ENCODE measurements at places on chromosomes 5 and 9.
A peak's percentile ranks its signal among the peaks of the same experiment; 100 is the strongest.

GRCh38 chr5:181084621-181085195 is 44.6 kb downstream of the BTNL9 start:
- no peak for DNase-seq

- no peak for DNase-seq
Measured at GRCh38 chr9:72305707-72306106, 59.3 kb downstream of the ZFAND5 start.

- no peak for DNase-seq
Measured at GRCh38 chr5:157137691-157138090, 5.0 kb downstream of the MED7 start.

DNA sequence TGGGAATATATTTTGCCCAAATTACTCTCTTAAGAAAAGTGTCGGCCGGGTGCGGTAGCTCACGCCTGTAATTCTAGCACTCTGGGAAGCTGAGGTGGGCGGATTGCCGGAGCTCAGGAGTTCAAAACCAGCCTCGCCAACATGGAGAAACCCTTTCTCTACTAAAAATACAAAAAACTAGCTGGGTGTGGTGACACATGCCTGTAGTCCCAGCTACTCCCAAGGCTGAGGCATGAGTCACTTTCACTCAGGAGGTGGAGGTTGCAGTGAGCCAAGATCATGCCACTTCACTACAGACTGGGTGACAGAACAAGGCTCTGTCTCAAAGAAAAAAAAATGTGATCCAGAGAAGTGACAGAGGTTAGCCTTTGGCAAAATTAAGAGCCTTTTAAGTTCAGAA is 26.4 kb upstream of the TMEM171 start:
- DNase-seq: no peak

- no peak for DNase-seq
Measured at GRCh38 chr5:31078956-31079355, 114.5 kb upstream of the CDH6 start.

DNA sequence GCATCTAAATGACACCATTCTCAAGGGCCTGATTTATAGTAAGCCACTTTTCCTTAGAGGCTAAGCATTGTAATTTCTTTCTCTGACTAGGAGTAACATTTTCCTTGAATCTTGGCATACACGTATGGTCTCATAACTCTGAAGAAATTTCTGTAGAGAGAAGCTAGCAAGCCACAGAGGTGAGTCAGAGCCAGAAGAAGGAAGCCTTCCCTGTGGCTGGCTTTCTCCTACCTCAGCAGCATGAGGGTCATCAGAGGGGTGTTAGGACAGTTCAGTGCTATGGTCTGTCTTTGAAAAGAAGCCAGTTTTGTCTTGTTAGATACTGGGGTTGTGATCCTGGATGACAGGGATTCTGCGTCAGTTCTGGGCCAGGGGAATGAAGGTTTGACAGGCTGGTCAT is 3.2 kb downstream of the SNX30 start:
- DNase-seq: no peak

- no peak for DNase-seq
Measured at GRCh38 chr9:91751922-91752321, 198.1 kb downstream of the ROR2 start.

DNA sequence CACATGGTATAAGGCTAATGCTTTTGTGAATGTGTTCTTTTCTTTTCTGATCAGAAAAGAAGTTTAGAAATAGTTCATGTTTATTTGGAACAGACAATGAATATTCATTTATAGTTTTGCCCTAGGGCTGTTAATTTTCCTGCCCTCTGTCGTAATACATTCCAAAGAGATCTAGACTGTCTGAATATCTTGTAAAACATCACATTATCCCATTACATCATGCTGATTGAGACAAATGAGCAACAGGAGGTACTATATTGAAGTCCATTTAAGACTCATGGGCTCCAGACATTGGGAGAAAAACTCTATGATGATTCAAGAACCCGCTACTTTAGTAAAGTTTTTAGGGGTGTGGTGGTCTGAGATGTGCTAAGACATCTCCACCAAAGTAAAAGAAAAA is 121.2 kb upstream of the MAP1B start:
- no peak for DNase-seq

GRCh38 chr9:136795000-136795348 is 1.2 kb upstream of the CCDC183 start:
- no peak for DNase-seq

DNA sequence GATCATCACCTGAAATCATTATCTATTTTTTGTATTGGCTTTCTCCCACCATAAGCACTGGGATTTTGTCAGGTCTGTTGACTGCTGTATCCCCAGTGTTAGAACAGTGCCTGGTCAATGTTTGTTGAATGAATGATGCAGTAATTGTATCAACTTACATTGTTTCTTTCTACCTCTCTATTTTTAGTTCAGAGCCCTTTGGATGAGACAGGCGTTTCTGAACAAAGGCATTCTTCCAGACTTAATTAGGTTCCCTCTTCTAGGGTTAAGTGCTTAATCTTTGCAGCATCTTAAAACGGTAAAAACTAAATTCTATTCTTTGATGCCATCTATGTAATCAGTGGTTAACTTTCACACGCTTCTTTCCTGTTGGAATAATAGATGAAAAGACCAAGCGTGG is 26.3 kb downstream of the SLC44A1 start:
- DNase-seq: no peak

DNA sequence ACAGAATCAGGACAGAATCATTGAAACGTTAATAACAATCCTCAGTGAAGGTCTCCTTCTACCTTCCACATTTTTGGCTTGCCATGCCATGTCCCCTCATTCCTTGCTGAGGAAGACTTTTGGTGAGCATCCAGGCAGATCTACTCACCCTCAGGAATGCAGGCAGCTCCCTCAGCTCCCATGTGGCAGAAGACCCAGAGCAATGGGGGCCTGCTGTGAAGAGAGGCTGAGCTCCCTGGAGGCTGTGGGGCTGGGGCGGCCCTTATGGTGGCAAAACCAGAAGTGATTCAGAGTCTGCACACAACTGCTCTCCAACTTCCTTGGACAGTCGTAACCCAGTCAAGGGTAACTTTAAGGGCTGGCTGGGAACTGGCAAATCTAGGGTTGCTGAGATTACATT is 247.2 kb upstream of the EFNA5 start:
- DNase-seq: no peak

DNA sequence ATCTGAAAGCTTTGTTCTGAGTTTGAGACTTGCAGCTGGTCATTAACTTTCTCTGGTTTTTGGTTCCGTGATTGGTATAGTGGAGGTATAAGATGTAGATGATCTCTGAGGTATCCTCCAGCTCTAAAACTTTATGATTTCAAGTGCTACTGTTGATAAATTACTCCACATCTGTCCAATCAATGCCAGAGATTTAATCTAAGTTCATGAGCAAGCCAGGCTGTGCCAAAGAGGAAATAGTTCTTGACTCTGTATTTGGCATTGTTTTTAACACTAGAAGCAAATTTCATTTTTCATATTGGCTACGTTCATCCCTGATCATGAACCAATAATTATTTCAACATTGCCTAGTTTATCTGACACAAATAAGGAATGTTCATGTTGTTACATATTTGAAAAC is 28.5 kb upstream of the CHD1 start:
- no peak for DNase-seq

- no peak for DNase-seq
Measured at GRCh38 chr9:110254500-110254899, 1.8 kb downstream of the TXN start.

- DNase-seq: no peak
Measured at GRCh38 chr5:163310997-163311396, 126.4 kb upstream of the CCNG1 start.

- DNase-seq: no peak
Measured at GRCh38 chr5:159322180-159322579, 8.1 kb downstream of the IL12B start.

DNA sequence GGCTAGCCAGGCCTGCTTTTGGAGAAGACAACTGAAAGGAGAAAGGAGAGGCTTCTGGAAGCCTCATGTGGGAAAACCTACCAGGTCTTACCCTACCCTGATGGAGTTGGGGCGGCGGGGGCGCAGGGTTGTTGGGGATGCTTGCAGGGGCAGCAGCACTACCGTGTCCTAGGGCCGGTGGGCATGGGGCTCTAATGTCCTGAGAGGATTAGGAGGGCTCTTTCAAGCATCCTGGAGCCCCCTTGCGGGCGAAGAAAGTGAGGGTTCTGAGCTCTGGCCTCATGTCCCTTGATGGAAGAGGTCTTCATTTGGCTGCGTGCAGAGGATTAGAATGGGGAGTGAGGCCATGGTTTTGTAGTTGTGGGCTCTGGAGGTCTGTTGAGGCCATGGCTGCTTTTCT is 86.9 kb upstream of the PITX1 start:
- DNase-seq: no peak

DNA sequence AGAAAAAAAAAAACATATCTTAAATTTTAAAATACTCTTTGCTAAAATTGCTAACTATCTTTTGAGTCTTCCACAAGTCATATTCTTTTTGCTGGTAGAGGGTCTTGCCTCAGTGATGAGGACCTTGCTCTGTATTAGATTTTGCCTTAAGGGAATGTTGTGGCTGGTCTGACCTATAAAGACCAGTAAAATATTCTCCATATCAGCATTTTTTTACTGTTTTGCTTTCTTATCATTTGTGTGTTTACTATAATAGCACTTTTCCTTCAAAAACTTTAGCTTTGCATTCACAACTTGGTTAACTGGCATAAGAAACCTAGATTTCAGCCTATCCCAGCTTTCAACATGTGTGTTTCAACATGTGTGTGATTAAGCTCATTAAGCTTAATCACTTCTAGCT is 224.7 kb upstream of the CDH18 start:
- DNase-seq: no peak

GRCh38 chr5:55897905-55898304 is 46.7 kb downstream of the IL31RA start:
- DNase-seq: no peak

DNA sequence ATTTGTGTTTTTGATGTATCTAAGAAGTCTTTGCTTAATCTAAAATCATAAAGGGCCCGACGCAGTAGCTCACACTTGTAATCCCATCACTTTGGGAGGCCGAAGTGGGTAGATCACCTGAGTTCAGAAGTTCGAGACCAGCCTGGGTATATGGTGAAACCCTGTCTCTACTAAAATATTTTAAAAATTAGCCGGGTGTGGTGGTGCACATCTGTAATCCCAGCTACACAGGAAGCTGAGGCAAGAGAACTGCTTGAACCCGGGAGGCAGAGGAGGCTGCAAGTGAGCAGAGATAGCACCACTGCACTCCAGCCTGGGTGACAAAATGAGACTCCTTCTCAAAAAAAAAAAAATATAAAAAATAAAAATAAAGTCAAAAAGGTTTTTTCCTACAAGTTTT is 9.6 kb downstream of the IL6ST start:
- no peak for DNase-seq

DNA sequence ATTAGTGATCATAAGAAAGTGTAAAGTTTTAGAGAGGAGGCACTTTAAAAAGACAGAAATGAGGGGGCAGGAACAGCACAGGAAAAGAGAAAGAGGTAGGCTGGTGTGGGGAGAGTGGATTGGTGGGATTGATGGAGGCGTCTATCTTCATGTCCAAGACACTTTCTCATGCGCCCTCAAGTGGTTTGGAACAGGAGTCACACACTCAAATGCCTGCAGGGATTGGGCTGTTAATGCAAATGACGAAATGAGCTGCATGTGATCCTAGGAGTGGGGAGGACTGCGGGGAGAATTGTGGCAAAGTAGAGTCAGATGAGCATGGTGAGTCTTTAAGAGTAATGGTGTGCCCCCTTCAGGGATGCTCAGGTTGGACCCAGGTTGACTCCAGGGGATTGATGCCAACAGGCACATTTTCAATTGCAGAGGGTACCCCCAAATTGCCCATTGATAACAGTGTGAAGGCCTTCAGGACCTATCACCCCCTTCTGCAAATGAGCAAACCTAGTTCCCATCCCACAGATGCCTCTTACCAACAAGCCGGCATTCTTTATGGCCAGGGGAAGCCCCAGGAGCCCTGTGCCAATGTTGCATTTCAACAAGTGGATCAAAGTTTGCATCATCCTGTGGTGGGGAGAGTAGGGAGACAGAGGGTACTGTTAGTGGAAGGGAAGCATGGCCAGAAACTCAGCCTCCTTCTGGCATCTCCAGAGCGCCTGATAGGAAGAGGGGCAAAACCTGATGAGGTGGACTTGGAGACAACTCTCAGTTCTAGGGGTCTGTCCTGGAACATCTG is 5.3 kb downstream of the SLC36A3 start:
- no peak for DNase-seq

- DNase-seq: no peak
Measured at GRCh38 chr5:167472566-167473108, 818.8 kb upstream of the WWC1 start.

GRCh38 chr5:159655757-159656409 is 260.4 kb upstream of the ADRA1B start:
- no peak for DNase-seq

DNA sequence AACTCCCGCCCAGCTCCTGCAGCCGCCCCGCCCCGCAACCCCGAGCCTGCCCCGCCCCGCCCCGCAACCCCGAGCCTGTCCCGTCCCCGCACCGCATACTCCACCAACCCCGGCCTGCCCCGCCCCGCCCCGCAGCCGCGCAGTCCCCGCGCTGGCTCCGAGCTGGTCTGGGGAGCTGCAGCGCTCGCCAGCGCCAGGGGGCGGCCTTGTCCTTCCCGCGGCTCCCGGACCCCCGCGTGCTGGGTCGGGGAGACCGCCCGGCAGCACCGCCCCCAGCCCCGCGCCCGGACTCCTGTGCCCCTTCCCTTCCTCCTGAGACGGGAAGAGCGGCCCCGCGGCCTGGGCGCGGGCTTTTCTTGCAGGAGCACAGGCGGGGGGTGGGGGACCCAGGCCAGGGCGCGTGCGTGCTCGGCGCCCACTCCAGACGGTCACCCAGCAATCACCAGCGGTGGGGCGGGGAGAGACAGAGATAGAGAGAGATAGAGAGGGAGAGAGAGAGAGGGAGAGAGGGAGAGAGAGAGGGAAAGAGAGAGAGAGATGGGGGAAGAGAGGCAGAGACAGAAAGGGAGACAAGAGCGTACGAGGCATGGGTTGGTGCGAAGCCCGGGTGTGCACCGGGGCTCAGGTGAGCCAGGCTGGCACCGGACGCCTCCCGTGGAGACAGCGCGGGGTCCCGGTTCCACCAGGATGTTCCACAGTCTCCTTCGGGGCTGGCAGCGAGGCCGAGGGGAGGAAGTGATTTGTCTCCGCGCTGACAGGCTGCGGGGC is 14.7 kb upstream of the TMEM250 start:
- DNase-seq: no peak

DNA sequence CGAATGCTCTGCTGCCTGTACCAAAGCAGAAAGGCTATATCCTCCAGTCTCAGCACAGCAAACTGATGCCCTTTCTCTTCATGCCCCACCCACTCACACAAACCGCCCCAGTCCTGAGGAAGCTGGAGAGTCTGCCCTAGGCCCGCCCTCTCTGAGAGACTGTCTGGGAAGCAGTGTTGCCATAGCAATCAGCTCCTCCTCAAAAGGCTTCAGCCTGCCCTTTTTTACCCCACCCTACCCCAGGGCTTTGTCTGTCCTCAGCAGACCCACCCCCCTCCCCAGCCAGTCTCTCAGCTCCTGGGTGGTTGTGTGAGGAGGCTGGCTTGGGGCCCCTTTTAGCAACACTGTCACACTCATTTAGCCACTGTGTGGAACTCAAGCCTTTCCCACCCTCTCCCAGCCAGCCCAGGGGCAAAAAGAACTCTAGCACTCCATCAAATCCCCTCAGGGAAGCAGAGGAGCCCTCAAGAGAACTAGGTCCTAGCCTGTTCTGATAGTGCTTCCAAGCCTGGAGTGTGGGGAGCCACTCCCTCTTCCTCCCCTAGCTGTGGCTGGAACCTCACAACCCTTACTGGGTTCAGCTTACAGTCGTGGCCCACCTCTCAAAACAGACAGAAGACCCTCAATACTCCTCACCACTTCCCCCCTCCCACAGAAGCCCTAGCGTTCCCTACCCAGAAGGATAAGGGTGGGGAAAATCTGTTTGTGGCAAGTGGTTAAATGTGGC is 1.4 kb downstream of the ATOSB start:
- DNase-seq: peak; percentile 37

- DNase-seq: no peak
Measured at GRCh38 chr9:126809068-126809467, 4.2 kb downstream of the ZBTB43 start.
